ENCODE measurements at places on chromosomes 16 and 17. TPM values are rescaled to one million over a fixed set of nuclear protein-coding genes. Genes with fewer than 3 reads are reported as not detected.

DNA sequence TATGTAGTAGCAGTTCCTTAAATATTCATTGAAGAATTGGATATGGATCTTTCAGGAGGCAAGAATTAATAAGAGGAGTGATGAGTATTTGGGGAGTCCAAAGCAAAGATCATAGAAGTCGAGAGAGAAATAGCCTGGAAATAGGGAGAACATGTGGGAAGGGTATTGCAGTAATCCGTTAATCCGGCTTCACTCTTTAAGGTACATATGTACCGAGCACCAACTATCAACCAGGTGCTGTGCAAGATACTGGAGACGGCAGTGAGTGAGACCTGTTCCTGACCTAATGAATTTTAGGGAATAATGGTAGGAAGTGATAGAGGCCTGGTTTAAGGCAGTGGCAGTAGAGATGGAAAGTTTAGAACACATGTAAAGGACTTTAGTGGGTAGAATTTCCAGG lies 1.1 kb downstream of the ELP5 start:
- peak overlapping the region; percentile 92 for H3K4me3 ChIP-seq
- H3K27me3 ChIP-seq, result no peaks in the 10 kb centered on the region
- DNase-seq, result no peak
- H3K27ac ChIP-seq, result peak overlapping the region; percentile 100
- H3K36me3 ChIP-seq, result peaks cover 30% of the 10 kb centered on the region

DNA sequence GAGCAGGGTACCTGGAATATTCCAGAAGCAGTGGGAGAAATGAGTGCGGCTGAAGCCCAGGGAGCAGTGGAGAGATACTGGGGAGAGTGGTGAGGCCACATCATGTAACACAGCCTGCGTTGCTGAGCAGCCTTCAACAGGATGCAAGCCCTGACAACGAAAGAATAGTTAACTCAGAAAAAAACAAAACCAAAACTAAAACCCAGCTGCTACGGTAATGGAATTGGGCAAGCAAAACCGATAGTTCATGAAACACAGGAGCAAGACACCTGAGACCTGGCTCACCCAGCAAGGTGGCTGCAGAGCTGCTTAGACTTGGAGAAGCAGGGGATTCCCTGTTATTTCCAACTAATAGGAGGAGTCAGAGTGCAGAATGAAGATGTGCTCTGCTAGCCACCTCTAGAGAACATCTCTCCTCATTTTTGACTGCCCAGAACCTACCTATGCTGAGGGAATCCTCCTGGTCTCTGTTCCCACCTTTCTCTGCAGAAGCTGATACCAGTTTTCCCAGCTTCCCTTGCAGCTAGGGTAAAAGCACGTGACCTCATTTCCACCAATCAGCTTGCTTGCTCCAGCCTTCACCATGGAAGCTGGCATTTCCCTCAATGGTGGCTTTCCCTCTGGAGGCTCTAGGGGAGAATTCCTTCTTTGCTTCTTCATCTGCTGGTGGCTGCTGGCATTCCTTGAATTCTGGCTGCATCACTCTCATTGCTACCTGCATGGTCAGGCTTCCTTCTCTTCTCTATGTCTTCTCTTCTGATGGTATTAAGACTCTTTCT lies 59.4 kb upstream of the XYLT1 start:
- no peak overlapping the region for H3K4me3 ChIP-seq
- no peaks in the 10 kb centered on the region for H3K4me1 ChIP-seq
- H3K27me3 ChIP-seq, result peaks cover 9% of the 10 kb centered on the region
- no peak for DNase-seq

DNA sequence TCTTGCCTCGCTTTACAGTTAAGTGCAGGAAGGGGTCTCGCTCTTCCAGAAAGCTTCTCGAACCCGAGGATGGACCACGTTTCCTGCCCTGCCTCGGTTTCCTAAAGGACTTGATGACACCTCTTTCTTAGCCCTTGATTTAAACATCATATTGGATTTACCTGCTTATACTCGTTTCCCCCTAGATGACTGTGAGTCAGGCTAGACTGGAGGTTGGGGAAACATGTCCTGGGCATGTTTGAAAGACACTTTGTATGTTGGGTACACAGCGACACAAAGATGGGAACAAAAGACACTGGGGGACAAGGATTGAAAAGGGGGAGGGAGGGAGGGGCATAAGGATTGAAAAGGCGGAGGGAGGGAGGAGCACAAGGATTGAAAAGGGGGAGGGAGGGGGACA lies 30.0 kb downstream of the SDK2 start:
- peak overlapping the region; percentile 52 for H3K4me3 ChIP-seq
- no peaks in the 10 kb centered on the region for H3K27me3 ChIP-seq
- peaks cover 9% of the 10 kb centered on the region for H3K36me3 ChIP-seq
- DNase-seq, result no peak

VEZF1 gene
- total RNA-seq, result 43.3 TPM

GRCh38 chr16:13305019-13305755 lies 403.8 kb downstream of the SHISA9 start:
- peaks cover 8% of the 10 kb centered on the region for H3K4me1 ChIP-seq
- no peak overlapping the region for H3K4me3 ChIP-seq
- no peak for DNase-seq

DNA sequence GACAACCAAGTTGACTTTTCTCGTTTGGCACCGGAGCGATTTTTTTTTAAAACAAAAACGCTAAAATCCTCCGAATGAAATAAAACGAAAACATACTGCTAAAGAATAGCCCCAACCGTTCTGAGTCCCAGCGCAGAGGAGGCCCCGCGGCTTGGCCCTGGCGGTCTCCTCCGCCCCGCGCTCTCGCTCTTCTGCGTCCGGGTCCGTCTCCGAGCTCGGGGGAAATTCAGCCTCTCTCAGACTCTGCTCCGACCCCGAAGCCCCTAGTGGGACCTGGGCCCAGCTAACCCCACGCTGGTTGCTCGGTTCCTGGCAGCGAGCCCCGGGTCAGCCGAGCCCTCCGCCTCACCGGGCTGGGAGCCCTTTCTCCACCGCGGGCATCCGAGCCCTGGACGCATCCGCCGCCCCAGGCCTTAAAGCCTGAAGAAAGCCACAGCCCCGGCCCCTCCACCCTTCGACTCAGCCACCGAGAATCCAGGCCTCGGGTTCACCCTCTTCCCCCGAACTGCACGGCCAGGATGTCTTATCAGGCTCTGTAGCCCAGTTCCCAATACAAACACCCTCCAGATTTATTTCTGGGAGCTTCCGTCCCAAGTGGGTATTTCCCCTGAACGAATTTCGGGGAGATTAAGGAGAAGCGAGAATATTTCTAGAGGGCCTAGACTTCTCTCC lies 1.2 kb downstream of the TBX2 start:
- DNase-seq, result no peak
- H3K27ac ChIP-seq, result no peak overlapping the region
- H3K4me3 ChIP-seq, result peak overlapping the region; percentile 49
- no peaks in the 10 kb centered on the region for H3K36me3 ChIP-seq

PCYT2 gene
- 26.3 TPM for total RNA-seq

All from WTC11 (cell line).